ENCODE measurements at places on chromosomes 2 and 18. TPM values are rescaled to one million over a fixed set of nuclear protein-coding genes. Genes with fewer than 3 reads are reported as not detected.

GRCh38 chr2:48482769-48483168 is 47.2 kb upstream of the STON1 start:
- DNase-seq = no peak

DNA sequence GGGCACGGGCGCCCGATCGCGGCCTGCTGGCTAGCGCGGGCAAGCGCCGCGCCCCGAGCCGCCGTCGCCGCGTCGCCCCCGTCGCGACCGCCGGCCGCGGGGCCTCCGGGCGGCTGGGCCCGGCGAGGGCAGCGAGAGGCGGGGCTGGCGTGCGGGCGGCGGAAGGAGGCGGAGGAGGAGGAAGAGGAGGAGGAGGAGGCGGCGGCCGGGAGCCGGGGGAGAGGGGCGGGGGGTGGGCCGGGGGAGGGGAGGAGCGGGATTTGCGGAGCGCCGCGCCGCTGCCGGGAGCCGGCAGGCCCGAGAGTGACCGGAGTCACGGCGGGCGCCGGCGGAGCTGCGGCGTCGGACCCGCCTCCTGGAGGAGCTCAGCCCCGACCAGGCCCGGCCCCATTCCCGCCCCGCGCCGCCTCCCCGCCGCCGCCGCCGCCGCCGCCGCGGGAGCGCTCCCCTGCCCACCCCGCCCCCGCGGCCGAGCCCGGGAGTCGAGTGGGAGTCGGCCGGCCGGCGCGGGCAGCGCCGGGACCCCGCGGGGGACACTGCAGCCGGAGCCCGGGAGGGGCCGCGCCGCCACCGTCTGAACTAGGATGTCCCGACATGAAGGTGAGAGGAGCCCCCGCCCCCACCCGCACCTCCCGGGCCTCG is at the start of gene KCMF1:
TSS of gene KCMF1 (plus strand) at position 294 of the 642 bp plus-strand sequence. CDS start at position 585, 291 bp downstream.
- DNase-seq = peak; percentile 59

DNA sequence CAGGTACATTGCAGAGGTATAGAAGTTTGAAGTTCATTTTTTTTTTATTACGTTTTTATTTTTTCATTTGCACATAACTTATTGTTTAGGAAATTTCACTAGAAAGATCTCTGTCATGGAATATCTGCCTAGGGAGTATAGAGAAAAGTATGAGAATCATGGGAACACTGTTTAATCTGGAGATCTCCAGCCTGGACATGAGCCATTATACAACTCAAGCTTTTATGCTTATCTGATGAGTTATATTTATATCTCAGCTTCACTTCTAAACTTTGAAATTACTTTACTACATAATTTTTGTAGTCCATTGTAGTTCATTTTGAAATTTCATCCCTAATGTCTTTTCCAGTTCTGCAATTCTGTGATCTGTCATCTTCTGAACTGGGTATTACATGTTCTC is 515.6 kb downstream of the ERBB4 start:
- DNase-seq = no peak

- no peak for DNase-seq
These were observed 31.4 kb downstream of the MAP3K20 start for GRCh38 chr2:173106959-173107628.

GRCh38 chr2:162085090-162085891 is 11.3 kb upstream of the DPP4 start:
- no peak for DNase-seq

GRCh38 chr2:222912117-222912516 is 51.3 kb downstream of the ACSL3 start:
- DNase-seq = no peak

DNA sequence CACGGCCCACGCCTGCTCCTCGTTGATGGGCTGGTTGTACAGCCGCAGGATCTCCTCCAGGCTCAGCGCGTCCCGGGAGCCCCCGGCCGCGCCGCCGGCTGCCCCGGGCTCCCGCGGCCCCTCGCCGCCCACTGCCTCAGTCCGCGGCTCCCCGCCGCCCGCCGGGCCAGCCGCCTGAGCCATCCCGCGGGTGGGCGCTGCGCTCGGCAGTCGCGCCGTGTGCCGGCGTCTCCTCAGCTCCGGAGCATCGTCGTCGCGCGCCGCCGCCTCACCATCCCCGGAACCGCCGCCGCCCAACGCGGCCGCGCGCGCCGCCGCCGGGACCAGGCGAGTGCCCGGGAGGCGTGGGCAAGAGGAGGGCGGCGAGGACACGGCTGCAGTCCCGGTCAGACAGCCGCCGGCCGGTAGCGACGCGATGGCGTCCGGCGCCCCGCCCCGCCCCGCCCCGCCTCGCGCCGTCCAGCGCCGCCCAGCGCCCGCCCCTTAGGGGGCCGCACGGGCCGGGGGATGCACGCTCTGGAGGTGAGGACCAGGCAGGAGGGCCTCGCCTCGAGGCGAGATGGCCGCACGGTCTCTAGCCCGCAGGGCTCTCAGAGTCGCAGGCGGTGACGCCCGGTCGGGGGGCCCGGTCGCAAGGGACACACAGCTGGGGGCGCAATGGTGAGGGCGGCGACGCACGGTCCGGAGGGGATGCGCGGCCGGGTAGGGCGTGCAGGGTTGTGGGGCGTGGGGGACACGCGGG is at the start of gene SPIRE1:
TSS of gene SPIRE1 (minus strand) at position 424 of the 742 bp plus-strand sequence. CDS start at position 183, 241 bp downstream.
- peak; percentile 55 for DNase-seq

DNA sequence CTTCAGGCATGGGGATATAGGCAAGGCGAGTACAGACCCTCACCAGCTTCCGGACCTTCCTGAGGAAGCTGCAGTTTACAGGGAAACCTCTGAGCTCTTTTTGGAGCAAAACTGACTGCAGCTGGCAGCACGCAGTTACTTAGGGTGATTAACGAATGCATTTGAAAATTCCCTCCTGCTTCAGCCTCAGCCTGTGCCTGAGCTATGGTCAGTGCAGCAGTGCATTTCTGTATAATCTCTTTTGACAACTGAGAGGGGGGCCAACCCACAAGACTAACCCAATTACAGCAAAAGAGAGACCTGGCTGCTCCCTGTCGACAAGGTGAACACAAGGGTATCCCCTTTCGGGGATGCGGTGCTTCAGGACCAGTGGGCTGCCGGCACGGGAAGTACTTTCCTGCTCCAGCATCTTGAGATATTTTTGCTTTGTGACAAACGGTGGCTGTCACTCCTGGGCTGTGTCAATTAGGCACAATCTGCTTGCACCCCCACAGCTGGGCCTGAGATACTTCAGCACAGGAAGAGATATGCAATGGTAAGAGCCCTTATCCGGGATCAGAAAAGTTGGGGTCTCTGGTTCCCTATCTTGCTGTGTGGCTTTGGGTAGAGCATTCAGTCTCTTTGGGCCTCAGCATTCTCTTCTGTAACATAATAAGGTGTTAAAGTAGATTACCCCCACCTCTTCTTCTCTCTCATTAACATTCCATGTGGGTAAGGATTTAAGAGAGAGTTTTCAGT is 141.0 kb downstream of the TMEM17 start:
- no peak for DNase-seq

GRCh38 chr2:230715201-230715600 is 2.6 kb downstream of the CAB39 start:
- DNase-seq = no peak

DCC gene
- polyA plus RNA-seq = 3.1 TPM

FAHD2A gene
- 38.5 TPM for polyA plus RNA-seq

SH3RF3 gene
- 7.9 TPM for polyA plus RNA-seq

SULT1C4 gene
- polyA plus RNA-seq = 63.4 TPM

CFAP65 gene
- 3.3 TPM for polyA plus RNA-seq

Measured in left lung (tissue), 14 donors.